ENCODE measurements at places on chromosomes 1 and 21.

DNA sequence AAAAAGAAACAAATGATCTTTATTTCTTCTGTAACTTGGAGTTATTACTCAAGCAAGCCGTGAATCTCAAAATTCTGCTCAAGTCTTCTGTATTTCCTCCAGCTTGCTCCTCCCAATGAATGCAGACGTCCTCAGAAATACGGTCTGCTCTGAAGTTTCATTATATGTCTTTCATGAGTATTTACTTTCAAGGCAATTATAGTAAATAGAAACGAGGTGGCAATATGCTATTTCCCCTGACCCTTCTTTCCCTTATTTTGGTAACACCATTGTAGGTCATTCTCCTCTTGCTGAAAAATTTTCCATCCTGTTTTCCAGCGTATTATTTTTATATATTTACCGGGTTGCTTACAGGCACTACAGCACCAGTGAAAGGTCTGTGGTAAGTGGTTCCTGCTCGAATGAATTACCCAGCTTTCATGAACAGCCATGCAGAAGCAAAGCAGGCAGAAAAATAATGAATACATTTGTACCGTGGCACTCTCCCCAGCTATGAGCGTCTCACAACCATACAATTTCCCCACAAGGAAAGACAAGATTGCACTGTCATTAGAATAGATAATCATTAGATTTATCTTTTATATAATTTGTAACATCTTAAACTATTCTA is 350.9 kb upstream of the PKN2 start:
- DNase-seq, result no peak

GRCh38 chr1:195053478-195053877 is 1554.8 kb downstream of the KCNT2 start:
- no peak for DNase-seq

DNA sequence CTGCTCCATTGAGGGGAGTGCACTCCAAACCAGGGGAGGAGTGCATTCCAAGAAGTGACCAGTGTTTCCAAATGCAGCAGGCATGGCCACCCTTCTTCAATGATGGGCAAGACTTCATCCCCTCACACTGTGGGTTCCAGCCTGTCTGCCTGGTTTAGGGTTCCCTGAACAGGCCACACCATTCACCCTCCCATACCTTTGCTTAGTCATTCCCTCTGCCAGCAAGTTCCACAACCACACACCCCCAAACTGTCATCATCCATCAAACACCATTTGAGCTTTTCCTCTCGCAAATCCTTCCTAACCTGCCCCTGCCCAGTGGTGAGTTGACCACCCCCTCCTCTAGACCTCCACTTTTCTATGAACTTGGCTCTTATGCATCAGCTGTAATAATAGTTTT is 116.0 kb downstream of the PLPP3 start:
- DNase-seq, result no peak

DNA sequence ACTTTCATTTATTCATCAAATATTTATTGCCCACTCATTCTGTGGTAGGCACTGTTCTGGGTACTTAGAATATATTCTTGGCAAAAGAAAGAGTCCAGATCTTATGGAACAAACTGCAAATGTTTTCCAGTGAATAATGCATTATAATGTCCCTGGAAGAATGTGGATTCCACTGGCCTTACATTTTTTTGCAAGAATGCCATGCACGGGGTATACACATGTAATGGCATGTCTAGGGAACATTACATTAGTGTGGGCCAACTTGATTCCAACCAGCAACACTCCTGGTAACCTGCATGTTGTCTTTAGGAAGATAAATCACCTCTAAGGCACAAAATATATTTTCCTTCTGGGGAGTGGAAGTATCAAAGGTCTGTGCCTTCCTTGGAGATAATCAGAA is 33.0 kb upstream of the IFI44L start:
- DNase-seq, result no peak

GRCh38 chr1:162740755-162741154 is 49.7 kb upstream of the HSD17B7 start:
- DNase-seq, result no peak

- no peak for DNase-seq
Observed at GRCh38 chr1:4786055-4786454, 131.6 kb downstream of the AJAP1 start.

GRCh38 chr1:12163210-12163609 is 3.6 kb upstream of the TNFRSF1B start:
- DNase-seq, result peak; percentile 38

DNA sequence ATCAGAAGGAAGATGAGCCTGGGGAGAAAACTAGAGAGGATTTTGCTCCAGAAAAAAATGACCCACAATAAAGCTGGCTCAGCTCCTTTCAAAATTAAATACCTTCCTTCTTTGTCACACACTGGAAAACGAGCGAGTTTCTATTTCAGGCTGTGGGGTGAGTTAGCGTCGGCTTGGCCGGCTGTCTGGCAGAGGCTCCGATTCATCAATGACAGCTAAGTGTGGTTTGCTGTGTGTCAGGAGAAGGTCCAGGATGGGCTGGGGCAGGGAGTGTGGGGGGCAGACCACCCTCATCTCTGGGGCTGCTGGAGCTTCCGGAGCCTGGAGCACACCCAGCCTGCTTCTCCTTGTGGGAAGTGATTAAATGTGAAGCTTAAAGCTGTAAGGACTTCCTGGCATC is 120.2 kb downstream of the ETS2 start:
- no peak for DNase-seq

- no peak for DNase-seq
Observed at GRCh38 chr1:18960821-18961220, 4.3 kb upstream of the IFFO2 start.

DNA sequence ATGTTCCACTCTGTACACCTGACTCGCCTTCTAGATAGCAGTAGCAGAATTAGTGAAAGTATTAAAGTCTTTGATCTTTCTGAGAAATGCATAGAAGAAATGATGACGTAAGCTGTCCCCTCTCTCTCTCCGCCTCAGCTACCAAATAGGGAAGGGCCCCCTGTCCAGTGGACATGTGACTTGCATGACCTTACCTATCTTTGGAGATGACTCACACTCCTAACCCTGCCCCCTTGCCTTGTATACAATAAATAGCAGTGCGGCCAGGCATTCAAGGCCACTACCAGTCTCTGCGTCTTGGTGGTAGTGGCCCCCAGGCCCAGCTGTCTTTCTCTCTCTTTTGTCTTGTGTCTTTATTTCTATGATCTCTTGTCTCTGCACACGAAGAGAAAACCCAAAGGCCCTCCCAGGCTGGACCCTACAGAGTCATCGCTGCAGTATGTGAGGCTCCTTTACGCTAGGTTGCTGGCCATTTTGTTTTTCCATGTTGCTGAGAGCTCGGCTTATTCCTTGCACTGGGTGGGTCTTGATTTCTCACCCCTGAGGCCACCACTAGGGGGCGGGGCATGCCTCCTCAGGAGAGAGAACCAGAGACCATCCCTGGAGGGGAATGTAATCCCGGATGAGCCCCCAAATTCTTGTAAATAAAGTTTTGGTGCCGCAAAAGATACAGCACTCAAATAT is 16.0 kb upstream of the ZBTB8B start:
- peak; percentile 21 for DNase-seq

DNA sequence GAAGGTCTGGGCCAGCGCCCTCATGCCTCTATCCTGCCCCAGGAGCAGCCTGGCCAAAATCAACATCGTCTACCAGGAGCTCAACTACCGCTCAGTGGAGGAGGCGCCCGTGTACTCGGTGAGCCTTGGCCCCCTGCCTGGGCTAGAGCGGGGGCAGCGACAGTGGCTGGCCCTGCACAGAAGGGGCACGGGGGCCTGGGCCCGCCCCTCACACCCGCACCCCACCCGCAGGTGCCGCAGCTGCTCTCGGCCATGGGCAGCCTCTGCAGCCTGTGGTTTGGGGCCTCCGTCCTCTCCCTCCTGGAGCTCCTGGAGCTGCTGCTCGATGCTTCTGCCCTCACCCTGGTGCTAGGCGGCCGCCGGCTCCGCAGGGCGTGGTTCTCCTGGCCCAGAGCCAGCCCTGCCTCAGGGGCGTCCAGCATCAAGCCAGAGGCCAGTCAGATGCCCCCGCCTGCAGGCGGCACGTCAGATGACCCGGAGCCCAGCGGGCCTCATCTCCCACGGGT is 10.8 kb downstream of the SCNN1D start:
- DNase-seq, result no peak

DNA sequence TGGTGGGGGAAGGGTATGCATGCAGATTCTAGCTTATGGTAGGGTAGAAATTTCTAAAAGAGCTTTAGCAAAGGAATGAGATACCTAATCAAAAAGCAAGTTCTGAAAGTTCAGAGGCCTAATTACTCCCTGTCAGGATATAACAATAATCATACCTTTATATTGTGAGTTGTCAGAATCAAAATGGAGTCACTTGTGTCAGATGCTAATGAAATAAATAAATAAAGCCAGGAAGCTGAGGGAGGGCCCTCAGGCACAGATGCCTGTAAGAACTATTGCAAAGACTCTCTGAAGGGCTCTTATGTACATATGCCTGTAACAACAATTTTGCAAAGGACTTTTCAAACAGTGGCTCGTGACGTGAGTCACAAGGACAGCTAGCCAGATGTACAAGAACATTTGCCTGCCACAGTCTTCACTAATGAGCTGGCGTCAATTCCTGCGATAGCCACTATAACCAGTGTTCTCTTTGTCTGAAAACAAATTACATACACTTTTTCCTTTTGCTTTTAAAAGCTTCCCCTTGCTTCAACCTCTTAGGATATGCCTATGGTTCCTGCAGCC is 27.4 kb upstream of the DNASE2B start:
- no peak for DNase-seq

DNA sequence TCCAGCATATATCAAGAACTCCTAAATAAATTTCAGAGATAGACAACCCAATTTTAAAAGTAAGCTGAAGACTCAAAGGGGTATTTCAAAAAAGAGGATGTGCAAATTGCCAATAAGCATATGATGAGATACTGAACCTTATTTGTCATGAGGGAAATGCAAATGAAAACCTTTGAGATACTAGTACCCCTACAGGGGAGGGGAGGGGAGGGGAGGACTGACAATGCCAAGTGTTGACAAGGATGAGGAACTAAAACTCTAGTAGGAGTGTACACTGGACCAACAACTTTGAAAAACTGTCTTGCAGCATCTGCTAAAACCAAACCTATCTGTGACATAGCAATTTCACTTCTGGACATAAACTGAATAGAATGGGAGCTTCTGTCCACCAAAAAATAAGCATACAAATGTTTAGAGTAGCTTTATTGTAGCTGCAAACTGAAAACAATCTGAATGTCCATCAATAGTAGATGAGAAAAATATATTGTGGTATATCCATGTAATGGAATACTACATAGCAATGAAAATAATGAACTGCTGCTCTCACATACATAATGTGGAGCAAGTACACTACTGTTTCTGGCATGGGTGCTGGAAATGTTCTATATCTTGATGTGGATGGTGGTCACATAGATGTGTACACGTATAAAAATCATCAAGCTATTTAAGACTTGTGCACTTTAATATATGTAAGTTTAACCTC is 57.2 kb downstream of the CDK18 start:
- no peak for DNase-seq

DNA sequence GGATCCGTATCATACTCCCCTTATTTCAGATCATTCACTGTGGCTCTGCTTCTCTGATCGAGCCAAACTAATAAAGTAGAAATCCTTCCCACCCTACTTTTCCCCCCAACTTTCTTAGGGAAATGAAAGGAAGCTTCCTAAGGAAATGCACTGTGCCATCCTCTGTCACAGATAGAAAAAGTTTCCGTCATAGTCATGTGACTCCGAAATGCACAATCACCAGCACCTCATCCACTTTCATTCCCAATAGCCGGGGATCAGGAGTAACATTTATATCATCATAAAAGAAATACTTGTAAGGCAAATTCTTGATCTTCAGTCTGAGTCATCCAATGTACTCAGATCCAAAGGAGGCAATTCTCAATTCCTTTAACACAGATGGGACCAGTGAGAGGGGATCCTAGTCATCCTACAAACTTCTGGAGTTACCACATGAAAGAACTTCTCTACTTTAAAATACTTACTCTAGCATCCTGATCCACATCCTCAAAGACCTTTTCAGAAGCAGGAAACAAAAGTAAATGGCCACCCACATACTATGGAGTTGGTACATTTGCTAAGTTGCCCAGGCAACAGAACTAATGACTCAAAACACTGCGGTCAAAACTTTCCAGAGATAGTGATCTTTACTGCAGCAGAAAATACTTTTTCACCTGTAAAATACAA is 97.8 kb upstream of the ZC3H11B start:
- no peak for DNase-seq

GRCh38 chr21:35484851-35485250 is 435.7 kb upstream of the RUNX1 start:
- no peak for DNase-seq

DNA sequence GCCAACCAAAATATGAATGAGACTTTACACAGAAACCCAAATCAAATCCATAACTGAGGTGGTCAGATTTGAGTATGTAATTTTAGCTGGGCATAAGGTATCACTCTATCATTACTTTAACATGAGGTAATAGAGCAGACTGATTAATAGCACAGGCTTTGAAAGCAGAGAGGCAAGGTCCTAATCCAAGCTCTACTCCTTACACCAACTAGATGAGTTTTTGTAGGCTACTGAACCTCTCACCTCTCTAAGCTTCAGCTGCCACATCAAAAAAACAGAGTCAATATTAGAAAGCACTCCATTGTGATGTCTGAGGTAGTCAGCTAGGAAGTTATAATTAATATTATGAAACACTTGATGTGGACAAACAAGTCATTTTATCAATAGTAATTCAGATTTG is 63.7 kb downstream of the ARID4B start:
- no peak for DNase-seq

DNA sequence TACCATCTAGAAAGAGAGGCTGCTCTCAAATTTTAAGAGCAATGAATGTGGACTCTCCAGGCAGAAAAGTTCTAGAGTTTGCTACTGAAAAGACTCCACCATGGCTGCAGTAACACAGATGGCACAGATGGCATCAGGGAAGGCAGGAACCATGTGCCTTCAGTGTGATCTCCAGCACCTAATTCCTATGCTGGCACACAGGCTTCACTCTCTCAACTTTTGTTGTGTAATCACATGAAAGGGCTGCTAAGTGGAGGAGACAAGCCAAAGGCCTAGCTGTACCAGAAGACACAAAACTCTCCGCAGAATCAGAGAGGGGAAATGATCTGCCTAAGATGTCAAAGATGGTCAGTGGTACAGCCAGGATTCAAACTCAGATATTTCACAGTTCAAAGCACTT is 31.1 kb downstream of the ERI3 start:
- DNase-seq, result no peak

DNA sequence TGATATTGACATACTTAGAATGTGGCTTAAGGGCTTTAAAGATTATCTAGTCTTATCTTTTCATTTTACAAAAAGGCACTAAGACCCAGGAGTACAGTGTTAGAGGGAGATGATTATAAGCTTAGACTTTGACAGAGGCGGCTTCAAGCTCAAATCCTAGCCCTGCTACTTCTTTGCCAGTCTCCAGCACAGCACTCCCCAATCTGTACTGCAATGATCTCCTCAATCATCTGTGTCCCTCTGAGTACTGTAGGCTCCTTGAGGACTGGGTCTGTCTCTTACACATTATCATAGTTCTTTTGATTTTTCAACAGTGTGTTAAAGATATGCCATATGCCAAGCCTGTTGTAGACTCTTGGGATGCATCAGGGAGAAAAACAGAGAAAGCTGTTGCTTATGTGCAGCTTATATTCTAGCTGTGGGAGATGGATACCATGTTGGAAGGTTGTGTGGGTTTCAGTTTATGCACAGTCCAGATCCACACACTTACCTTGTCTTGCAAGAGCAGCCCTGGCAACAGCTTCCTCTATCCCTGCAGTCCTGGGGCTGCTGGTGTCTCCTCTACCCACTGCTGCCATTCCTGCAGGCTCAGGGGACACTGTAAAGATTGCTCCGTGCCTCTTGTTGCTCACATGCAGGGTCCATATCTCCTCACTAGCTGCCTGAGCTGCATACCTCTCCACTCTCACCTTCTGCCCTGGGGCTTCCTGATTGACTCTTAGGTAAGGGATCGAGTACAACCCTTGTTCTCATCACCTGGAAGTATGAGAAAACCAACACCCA is 103.9 kb upstream of the TSPAN2 start:
- DNase-seq, result no peak
